ENCODE measurements at places on chromosomes 12 and 14.

DNA sequence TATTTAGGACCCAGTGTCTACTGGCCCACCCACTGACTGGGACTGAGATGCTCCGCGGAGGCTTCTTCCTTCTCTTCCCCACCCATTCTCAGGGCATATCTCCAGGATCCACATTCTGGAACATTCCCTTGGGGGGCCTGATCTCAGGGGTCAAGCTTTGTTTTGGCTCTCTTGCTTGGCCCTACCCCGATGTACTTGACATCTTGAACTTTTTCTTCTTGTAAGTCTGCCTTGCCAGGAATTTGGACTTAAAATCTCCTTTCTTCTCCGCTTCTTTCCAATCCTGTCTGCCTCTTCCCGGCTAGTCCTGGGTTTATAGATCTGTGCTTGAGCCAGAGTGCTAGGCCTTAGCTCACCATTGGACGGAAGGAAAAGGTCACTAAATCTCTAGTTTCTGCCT is 22.1 kb downstream of the DACT1 start:
- DNase-seq = no peak

GRCh38 chr14:101903111-101903561 is 61.2 kb upstream of the DYNC1H1 start:
- DNase-seq = no peak

- DNase-seq = no peak
Measured at GRCh38 chr14:100524233-100524932, 62.8 kb downstream of the BEGAIN start.

DNA sequence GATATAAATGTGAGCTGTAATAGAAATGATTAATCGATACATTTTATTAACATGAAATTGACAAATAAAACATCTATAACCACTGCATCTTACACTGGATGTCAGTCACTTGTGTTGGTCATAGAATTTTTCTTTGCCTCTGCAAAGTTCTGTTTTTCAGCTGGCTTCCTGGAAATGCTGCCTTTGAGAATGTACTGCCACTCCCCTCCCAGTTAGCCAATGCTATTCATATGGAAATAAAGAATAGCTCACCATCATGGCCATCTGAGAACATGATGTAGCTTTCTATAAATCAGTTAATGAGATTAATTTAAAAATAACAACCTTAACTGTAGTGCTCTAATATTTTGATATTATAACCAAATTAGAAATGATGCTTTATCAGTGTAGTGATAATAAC is 41.1 kb downstream of the SLCO1B1 start:
- DNase-seq = no peak

- DNase-seq = no peak
Measured at GRCh38 chr12:131833288-131833895, 5.2 kb downstream of the MMP17 start.

DNA sequence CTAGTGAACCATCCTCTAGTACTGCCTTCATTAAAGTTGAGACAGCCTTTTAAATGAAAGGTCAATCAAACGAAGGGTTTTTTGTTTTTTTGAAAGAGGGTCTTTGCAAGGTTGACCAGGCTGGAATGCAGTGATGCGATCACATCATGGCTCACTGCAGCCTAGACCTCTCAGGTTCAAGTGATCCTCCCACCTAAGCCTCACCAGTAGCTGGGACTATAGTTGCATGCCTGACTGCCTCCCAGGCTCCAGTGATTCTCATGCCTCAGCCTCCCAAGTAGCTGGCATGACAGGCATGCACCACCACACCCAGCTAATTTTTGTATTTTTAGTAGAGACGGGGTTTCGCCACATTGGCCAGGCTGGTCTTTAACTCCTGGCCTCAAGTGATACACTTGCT is 114.6 kb upstream of the SINHCAF start:
- no peak for DNase-seq

GRCh38 chr12:527241-527640 is 67.5 kb downstream of the B4GALNT3 start:
- no peak for DNase-seq

GRCh38 chr12:114841557-114842251 is 157.7 kb upstream of the TBX3 start:
- no peak for DNase-seq

Data from stimulated activated CD8-positive, alpha-beta memory T cell treated with anti-CD3 and anti-CD28 coated beads, Interleukin-15, amount 100 ng/mL, for 24 hours (primary cell).